Hair follicle dermal papilla cell (primary cell): ENCODE measurements at places on chromosomes 3 and 15. TPM values are rescaled to one million over a fixed set of nuclear protein-coding genes. Genes with fewer than 3 reads are reported as not detected.

The MUSTN1 gene
- not detected in 2 replicates for total RNA-seq

The UBAP1L gene
- 1.9 and 2.2 TPM in 2 replicates for total RNA-seq

The SLC6A1 gene
- total RNA-seq = not detected in 2 replicates

The CAMKV gene
- total RNA-seq = not detected in 2 replicates

The SPTSSB gene
- not detected in 2 replicates for total RNA-seq
